ENCODE measurements at places on chromosomes 6 and 20.

GRCh38 chr20:56018194-56018593 is 12.9 kb upstream of the CBLN4 start:
- DNase-seq = no peak

- no peak for DNase-seq
Observed at GRCh38 chr6:90274451-90275030, 22.1 kb downstream of the BACH2 start.

DNA sequence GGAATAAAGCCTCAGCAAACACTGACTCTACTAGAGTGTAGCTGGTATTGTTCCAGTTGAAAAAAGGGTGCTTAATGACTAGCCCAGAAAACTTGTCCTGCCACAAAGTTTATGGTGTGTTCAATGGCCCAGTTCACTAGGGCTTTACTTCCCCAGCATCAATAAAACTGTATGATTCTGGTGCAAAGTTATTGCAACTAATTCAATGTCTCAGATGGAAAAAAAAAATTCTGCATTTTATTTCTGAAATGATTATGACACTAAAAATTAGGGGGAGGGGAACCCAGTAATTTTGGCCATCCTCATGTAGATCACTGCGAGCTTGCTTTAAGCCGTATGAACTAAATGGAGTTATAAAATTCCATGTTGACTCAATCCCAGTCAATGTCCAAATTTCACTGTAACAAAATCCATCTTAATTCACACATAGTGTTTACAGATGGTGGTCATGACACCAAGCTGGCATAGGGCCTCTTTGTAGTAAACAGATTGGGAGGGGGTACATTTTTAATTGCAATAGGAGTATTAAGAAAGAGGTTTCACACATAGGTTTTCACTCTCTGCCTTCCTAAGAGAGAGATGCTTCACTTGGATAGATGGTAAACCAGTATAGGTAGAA is 41.2 kb downstream of the PTPRK start:
- no peak for DNase-seq

- DNase-seq = no peak
Observed at GRCh38 chr20:7231303-7231702, 463.8 kb downstream of the BMP2 start.

DNA sequence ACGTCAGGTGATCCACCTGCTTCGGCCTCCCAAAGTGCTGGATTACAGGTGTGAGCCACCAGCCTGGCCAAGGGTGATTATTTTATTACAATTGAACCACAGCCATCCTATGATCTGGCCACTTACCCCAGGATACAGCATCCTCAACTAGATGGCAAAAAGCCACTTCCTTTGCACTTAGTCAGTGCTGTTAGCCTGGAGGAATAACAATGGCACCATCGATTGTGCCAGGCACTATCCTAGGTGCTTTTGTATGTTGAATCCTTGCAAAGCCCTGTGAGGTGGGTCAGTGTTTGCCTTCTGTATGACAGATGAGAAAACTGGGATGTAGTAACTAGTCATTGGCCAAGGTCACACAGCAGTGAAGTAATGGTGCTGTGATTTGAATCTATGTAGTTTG is 11.2 kb upstream of the TTPAL start:
- DNase-seq = no peak

GRCh38 chr20:50967586-50967985 is 9.0 kb downstream of the MOCS3 start:
- DNase-seq = no peak

GRCh38 chr6:20217891-20218290 is 5.6 kb upstream of the MBOAT1 start:
- no peak for DNase-seq

DNA sequence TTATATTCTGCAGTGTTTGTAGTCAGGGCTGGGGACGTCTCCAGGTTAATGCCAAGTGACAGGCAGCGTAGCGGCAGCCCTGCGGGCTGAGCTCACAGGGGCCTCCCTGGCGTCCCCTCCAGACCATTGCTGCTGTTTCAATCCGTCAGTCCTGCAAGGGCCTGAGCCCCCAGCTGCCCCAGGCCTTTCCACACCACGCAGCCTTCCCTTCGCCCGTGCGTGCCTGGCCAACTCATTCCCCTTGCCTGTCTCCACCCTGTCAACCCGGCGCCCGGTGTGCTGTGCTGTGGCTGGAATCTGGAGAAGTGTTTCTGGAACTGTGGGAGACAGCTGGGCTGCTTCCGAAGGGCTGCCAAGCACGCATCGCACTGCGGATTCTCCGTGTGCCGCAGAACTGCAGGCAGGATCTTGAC is 11.9 kb downstream of the BHLHE23 start:
- no peak for DNase-seq

DNA sequence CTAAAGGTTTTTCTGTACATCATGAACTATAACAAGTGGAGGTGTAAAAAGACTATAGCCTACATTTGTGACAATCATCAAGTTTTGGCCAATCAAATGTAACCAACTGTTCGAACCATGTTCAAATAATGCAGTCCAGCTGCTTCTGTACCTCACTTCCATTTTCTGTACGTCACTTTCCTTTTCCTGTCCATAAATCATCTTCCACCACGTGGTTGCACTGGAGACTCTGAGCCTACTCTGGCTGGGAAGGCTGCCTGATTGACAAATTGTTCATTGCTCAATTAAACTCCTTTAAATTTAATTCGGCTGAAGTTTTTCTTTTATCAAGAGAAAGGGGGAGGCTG is 270.4 kb upstream of the JARID2 start:
- DNase-seq = no peak

- DNase-seq = no peak
Observed at GRCh38 chr20:12969071-12969669, 39.6 kb upstream of the SPTLC3 start.

DNA sequence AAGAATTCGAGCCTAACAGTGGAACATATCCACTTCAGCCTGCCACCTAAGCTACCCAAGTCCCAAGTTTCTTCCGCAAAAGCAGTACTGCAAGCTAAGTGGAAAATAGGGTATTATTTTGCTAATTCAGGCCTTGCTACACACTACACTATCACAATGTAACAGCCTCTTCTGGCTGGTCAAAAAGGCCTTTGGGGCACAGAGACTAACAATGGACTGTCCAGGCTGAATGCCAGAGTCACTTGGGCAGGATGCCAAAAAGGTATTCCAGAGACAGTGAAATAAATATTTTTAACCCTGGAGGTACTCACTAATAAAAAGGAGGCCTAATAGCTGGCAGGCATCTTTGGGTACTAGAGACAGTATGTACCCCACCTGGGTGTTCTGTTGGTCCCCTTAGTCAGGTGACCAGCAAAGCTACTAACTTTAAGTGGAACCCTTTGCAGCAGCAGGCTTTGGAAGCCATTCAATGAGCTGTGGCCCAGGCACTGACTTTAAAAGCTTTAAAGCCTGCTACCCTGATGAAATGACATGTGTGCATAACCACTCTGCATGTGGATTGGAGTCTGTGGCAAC is 692.1 kb downstream of the HTR1B start:
- DNase-seq = no peak

GRCh38 chr6:140636271-140636907 is 1261.9 kb upstream of the CITED2 start:
- no peak for DNase-seq

GRCh38 chr6:157994125-157994795 is 12.6 kb downstream of the SYNJ2 start:
- no peak for DNase-seq

- DNase-seq = no peak
Observed at GRCh38 chr6:53696341-53696740, 30.8 kb upstream of the KLHL31 start.

GRCh38 chr6:126967296-126968005 is 151.0 kb upstream of the RSPO3 start:
- DNase-seq = no peak

GRCh38 chr6:87139236-87139635 is 16.1 kb upstream of the ZNF292 start:
- DNase-seq = no peak

DNA sequence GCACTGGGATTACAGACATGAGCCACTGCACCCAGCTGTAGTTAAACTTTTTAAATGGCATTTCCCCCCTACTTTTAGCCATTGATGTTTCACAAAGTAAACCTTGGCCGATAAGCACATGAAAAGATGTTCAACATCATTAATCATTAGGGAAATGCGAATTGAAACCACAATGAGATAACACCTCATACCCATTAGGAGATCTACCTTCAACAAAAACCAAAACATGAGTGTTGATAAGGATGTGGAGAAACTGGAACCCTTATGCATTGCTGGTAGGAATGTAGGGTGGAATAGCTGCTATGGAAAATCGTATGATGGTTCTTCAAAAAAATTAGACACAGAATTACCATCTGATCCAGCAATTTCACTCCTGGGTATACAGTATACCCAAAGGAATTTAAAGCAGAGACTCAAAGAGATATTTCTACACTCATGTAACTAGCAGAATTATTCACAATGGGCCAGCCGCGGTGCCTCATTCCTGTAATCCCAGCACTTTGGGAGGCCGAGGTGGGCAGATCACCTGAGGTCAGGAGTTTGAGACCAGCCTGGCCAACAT is 286.5 kb upstream of the JARID2 start:
- DNase-seq = no peak

GRCh38 chr6:26232940-26233648 is 131.9 kb upstream of the BTN3A2 start:
- DNase-seq = no peak

DNA sequence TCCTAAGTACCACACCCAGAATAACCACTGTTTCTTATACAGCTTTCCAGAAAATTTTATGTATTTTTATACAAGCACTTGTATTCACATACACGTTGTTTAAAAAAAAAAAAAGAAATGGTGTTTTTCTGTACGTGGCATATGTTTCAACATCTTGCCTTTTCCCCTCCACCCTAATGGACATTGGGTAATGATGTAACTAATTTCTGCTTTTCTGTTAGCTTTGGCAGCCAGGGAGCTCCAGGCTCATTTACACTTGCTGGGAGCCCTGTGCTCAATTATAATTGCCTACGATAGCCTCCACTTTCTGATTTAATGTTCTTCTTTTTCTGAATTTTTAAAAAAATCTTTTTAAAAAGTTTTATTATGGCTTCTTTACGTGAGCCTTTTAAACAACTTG is 352.4 kb downstream of the UTRN start:
- DNase-seq = no peak

- DNase-seq = no peak
Observed at GRCh38 chr6:71727632-71728294, 158.6 kb upstream of the RIMS1 start.

GRCh38 chr20:34089655-34090345 is 22.2 kb downstream of the EIF2S2 start:
- no peak for DNase-seq

DNA sequence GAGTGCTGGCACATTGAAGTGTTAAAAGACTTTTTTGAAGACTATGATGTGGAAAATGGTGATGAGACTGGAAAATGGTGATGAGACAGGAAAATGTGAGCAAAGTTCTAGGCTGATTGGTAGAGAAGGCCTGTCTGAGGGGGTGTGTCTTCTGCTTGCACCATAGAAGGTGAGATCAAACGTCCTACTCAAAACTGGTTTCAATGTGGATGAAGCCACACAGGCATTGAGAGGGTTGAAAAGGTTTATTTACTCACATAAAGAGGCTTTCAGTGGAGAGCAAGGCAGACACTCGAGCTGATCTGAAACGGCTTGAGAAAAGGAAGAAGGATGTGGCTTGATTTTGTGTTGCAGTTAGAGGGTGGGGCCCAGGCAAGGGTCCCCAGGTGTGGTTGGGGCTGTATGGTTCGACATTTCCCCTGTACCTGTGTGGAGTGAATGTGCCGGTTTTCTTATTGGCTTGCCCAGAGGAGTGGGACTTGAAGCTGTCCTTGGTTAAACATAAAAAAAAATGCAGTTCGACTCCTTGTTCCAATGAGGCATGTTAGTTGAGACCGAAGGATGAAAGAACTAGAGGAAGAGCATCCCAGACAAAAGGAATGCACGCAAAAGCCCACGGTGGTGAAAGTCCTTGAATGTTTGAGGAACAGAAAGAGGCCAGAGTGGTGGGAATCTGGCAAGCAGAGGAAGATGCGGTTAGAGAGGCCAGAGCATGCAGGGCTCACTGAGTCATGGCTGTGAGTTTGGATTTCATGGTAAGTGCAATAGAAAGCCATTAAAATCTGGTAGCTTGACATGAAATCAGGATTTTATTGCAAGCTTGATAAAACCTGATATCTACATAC is 172.3 kb downstream of the EPM2A start:
- DNase-seq = no peak

DNA sequence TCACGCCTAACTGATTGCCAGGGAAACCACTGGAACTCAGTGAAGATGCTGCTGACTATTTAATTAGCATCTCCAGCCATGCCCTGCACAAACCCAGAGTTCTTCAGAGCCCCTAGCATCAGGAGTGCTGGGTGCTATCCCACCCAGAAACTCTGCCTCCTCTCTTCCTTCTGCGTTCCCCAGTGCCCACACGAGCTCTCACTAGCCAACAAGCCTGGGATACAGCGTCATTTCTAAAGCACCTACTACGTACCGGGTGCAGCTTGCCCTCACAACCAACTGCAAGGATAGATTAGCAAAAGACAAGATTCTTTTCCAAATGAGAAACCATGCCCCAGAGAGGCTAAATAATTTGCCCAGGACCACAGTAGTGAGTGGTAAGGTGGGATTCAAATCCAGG is 105.2 kb upstream of the FOXP4 start:
- no peak for DNase-seq

DNA sequence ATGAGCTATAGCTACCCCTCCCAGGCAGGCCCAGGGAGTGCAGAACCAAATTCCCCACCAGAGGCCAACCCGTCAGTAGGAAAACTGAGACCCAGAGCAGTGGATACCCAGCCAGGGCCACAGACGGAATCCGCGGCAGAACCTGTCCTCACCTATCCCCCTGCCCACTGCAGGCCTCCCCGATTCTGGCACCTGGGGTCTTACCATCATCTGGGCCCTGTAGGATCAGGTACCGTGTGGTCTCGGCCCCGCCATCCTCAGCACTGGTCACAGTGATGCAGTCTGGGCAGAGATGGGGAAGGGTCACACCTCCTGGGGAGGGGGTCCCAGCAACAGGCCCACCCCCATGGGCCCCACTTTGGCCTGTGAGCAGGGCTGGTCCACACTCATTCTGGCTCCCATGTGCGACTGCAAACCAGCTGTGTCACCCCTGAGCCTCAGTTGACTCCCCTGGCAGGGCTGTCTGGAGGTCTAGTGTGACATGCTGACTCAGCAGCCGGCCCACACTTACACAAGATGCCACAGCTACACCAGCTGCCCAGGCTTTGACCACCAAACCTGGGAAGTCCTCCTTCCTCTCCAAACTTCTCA is 3.8 kb downstream of the ZNF335 start:
- DNase-seq = no peak

GRCh38 chr20:62860924-62861691 is 514 bp downstream of the TCFL5 start:
- no peak for DNase-seq

GRCh38 chr6:47008397-47008763 is 33.8 kb downstream of the ADGRF1 start:
- no peak for DNase-seq

GRCh38 chr6:12174878-12175277 is 115.3 kb upstream of the EDN1 start:
- DNase-seq = no peak
